ENCODE measurements at places on chromosomes 1 and 21.

DNA sequence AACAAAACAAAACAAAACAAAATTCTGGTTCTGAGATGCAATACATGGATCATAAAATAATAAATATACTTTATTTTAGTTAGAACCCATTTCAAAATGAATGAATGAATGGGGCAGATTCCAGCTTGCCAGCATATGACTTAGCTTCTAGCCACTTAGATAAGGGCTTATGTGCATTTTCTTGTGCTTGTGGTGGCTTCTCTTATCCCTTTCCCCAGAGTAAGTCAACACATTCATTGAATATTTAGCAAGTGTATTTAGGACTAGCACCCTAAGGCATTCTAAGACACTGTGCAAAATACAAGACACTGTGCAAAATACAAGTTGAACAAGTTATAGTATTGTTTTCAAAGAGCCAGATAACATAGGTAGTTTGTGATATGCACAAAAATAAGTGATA is 4.7 kb downstream of the ADIPOR1 start:
- DNase-seq, result no peak

GRCh38 chr1:225849925-225850324 is 32.3 kb downstream of the TMEM63A start:
- DNase-seq, result peak; percentile 69

- no peak for DNase-seq
These were observed 301.5 kb upstream of the PRMT6 start for GRCh38 chr1:106754957-106755356.

GRCh38 chr1:9449976-9450696 is 89.1 kb upstream of the SLC25A33 start:
- DNase-seq, result no peak

- no peak for DNase-seq
These were observed 62.4 kb downstream of the RERE start for GRCh38 chr1:8754993-8755392.

DNA sequence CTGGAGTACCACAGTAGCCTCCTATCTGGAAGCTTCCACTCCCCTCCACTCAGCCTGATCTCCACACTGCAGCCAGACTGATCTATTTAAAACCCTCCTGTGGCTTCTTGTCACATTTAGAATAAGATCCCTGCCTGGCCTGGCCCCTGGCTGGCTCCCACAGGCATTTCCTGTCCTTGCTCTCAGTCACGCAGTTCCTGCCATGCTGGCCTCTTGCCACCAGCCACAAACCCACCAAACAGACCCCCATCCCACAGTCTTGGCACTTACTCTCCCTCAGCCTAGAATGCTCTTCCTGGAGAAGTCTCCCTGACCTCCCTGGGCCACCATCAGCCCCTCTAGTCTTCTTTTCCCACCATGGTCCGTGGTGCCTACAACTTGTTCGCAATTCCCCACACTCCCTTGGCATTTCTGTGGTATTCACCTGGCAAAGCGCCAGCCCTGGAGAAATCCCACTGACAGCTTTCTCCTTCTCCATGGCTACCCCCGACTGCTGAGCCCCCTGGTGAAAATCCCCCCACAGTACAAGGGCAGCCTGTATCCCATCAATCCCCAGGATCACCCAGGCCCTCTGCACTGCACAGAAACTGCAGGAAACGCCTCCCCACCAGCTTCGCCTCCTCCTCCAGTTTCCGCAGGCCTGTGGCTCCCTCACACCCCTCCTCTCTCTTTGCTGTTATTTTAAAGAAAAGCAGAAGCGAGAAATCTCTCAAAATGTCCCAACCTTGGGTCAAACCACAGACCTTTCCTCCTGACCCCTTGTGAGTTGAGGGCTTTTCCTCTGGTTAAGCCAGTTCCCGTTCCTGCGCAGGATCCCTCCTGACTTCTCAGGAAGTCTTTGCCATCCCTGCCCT is 94.5 kb downstream of the SYT2 start:
- no peak for DNase-seq

DNA sequence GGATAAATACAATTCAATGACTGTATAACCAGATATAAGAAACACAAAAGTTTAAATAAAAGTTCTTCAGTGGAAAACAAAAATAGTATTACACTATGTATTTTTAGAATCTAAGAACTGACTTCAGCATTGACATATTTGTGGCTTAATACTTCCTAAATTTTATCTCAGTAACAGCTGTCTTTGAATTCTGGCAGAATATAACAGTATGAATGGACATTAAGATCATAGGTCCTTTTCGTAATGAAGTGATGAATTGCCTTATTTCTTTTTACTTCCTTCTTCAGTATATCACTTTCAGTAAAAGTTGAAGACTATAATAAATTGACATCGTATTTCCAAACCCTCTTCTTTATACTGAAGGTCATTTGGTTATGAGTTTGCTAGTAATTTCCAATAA is 1030.0 kb downstream of the MRPL39 start:
- DNase-seq, result no peak

DNA sequence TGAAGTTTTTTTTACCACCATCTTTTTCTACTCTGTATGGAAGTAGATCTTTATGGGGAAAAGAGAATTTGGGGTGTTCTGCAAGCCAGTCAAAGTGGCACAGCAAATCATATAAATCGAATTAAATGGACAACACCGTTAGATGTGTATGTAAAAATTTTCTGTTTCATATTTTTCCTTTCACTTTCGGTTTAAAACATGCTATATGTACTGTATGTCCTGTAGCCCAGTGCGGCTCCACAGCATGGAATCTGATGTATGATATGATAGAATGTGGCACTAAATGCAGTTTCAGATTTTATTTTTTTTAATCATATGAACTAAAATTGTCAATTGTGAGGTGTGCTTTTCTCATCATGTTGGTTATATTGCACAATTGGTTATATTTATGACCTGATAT is 32.9 kb downstream of the RAB4A start:
- DNase-seq, result no peak

GRCh38 chr1:1343811-1344421 is 5.3 kb downstream of the DVL1 start:
- DNase-seq, result peak; percentile 89

- no peak for DNase-seq
These were observed 59.8 kb upstream of the SLC35F3 start for GRCh38 chr1:233844692-233845091.
